Left renal pelvis (tissue), 4 donors: ENCODE measurements at places on chromosomes 2 and 18. TPM values are rescaled to one million over a fixed set of nuclear protein-coding genes. Genes with fewer than 3 reads are reported as not detected.
A peak's percentile ranks its signal among the peaks of the same experiment; 100 is the strongest.

ACAA2 gene
- 291 TPM for polyA plus RNA-seq

FIGN gene
- polyA plus RNA-seq: 5.9 TPM

SEH1L gene
- 40.7 TPM for polyA plus RNA-seq

MEP1B gene
- polyA plus RNA-seq: 0.17 TPM

RNPEPL1 gene
- polyA plus RNA-seq: 33.8 TPM

- no peak for DNase-seq
These were observed 16.2 kb downstream of the CCDC88A start for GRCh38 chr2:55403256-55403998.

DNA sequence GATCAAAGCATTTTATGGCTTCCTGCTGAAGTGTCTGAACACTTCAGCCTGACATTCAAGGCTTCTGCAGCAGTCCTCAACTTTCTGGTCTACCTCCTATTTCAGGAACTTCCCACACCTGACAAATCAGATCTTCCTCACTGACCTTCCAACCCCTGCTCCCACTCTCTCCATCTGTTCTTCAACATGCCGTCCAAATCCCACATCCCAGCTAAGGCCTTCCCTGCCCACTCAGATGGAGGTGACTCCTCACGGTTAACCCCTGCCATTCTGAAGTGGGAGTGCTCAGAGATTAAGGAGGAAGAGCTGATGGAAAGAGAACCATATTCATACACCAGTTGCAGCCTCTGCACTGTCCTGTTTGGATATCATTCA, 104.8 kb downstream of the POLR1A start:
- no peak for DNase-seq

DNA sequence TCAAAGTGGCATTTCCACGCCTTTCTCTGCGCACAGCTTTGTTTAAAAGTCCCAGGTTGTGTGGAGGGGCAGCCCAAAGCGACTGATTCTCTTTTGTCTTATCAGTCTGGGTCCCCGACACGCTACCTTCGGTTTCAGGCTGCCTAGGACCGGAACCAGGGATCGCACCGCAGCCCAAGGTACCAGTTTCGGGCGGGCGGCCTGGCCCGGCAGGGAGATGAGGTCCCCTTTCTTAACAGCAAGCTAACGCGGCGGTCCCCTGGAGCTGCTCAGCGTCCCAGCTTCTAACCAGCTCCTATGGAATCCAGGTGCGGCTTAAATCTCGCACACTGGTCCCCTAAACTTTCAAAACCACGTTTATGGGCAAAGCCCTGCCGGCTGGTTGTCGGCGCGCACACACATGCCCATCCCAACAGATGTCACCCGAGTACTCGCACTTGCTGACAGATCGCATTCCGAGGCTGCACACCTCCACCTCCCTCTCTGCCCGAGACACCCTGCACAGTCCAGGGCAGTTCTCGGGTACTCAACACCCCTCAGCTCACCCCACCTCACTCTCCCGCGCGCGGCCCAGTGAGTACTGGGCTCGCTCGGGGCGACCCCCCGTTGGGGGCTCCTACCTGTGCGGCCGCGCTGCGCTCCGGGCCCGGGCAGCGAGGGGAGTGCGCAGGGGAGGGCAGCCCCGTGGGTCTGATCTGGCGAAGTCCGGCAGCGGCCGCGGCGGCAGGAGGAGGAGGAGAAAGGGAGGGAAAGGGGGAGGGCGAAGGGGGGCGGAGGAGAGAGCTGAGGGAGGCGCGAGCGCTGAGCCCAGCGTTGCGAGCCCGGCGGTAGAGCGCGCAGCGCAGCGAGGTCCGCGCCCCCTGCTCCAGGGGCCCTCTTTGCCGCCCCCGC, at the start of gene EFEMP1:
Gene EFEMP1, minus strand, starts transcription at position 692 of the 891 bp plus-strand sequence. CDS start 1,342 bp downstream, outside the sequence.
- DNase-seq: peak; percentile 48

- no peak for DNase-seq
These were observed 908.3 kb upstream of the TMEFF2 start for GRCh38 chr2:193103064-193103463.

DNA sequence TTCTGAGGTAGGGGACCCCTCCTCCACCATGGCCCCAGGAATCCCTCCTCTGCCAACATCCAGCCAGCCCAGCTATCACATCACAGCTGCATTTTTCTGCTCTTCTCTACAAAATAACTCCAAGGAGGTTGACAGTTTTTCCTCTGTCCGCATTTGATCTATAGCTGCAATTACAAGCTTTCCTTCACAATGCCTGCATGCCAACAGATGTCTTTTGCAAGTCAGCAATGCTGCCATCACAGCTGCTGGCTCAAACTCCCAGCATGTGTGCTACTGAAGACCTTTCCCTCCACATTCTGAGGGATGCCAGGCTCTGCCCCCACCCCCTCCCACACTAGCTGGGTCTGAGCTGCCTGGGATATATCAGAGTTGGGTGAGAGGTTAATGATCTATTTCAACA, 51.7 kb downstream of the MCFD2 start:
- no peak for DNase-seq

GRCh38 chr2:111884592-111884964, 585 bp upstream of the ANAPC1 start:
- DNase-seq: no peak
